Keratinocyte (primary cell): ENCODE measurements at places on chromosomes 11 and 22. TPM values are rescaled to one million over a fixed set of nuclear protein-coding genes. Genes with fewer than 3 reads are reported as not detected.
A peak's percentile ranks its signal among the peaks of the same experiment; 100 is the strongest.

MRPL49 gene
- polyA plus RNA-seq, result 46.3 to 67.7 TPM (median 49.6 TPM) in 3 replicates

- DNase-seq, result no peak
Observed at GRCh38 chr22:33598821-33599220, 321.5 kb downstream of the LARGE1 start.

DNA sequence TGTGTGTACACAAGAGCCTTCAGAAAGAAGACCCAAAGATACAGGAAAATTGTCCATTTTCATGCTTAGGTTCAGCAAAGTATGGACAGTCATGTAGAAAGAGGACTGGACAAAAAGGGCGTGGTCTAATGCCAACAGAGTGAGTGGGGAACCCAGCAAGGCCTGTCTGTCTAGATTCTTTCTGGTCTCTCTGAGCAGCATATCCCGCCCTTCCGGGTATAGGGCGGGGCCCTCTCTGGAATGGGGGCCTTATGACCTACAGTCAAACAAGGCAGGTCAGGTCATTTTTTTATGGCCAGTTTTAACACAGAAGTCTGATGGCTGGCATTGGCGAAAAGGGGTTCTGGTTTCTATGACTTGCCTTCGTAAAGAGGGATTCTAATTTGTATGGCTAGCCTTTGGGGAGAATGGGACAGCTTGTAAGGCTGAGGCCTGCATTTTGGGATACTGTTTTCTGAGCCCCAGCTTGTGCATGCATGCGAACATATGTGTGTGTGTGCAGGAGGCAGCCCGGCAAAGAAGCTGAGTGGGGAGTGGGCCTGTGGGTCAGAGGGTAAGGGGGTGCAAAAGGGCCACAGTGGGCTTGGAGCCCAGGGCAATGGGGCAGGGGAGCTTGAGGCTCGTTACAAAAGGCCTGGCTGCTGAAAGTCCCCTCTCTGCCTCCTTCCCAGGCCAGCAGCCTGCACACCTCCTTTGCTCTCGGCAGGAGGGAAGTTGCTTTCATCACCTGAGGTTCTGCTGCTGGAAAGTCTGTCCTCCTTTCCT is 130.5 kb upstream of the B3GAT1 start:
- DNase-seq, result no peak

GRCh38 chr11:72643547-72643946 is 30.7 kb downstream of the PDE2A start:
- DNase-seq, result peak; percentile 55

GRCh38 chr11:75022759-75023396 is 34.1 kb downstream of the NEU3 start:
- DNase-seq, result peak; percentile 62

- no peak for DNase-seq
Observed at GRCh38 chr11:125588505-125588904, 4.1 kb upstream of the STT3A start.
